Central memory CD4-positive, alpha-beta T cell (primary cell): ENCODE measurements at places on chromosomes 16 and 17.

DNA sequence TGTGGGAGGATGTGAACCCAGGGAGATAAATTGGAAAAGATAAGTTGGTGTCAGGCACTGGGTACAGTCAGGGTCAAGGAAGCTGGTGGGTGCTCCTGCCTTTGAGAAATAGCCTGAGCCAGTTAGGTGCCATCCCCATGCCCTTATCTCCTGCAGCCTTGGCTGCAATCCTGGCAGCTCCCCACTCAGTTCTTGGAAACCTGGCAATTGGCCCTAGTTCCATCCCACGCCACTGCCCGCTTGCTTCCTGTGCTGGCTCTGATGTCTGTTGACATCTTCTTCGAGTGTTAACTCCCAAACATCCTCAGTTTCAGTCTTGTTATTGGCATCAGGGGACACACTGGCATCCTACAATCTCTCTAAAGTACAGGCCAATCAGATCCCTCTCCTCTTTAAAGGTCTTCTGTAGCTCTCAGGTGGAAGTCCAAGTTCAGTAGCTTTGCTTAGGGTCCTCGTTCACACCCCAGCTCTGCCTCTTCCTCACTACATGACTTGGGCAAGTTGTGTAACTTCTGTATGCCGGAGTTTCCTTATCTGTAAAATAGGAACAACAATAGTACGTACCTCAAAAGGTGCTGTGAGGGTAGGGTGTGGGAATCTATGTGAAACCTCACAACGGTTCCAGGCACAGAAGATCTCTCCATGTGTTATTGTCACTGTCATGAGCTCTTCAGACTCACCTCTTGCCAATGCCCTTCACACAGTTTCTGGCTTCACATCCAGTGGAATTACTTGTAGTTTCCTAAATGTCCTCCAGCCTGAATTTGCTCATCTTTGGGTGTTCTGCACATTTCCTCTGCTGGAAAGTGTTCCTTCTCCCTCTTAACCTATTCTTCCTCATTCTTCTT, 13.5 kb upstream of the PRKAR1A start:
- DNase-seq: no peak

DNA sequence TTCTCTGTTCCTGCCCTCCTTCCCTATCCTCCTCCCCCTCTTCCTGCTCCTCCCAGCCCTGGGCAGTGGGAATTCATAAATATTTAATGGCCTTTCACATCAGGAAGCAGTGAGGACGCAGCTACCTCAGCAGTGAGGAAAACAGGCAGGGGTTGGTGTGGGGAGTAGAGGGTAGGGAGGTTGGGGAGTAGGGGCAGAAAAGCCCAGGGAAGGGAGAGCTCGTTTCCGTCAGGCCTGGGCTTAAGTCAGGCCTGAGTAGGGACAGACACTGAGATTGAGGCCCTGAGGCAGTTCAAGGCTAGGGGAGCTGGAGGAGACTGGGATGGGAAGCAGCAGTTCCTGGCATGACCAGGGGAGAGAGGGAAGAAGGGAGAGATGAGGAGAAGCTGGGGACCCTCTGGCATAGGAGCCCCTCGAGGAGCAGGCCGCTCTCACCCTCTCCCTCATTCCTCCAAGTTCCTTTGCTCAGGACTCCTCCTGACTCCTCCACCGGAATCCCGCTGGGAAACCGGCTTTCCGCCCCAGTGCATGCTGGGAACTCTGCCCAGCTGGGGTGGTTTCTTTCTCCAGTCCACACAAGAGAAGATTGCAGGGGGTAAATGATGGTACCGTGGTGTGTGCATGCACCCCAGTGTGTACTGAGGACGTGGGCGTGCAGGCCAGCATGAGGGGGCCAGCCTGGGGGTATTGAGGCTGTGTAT, 6.2 kb downstream of the SAMD14 start:
- no peak for DNase-seq

- DNase-seq: no peak
Measured at GRCh38 chr17:81002409-81003361, 11.0 kb downstream of the CHMP6 start.

GRCh38 chr17:21250854-21251253, 2.4 kb downstream of the NATD1 start:
- DNase-seq: no peak

DNA sequence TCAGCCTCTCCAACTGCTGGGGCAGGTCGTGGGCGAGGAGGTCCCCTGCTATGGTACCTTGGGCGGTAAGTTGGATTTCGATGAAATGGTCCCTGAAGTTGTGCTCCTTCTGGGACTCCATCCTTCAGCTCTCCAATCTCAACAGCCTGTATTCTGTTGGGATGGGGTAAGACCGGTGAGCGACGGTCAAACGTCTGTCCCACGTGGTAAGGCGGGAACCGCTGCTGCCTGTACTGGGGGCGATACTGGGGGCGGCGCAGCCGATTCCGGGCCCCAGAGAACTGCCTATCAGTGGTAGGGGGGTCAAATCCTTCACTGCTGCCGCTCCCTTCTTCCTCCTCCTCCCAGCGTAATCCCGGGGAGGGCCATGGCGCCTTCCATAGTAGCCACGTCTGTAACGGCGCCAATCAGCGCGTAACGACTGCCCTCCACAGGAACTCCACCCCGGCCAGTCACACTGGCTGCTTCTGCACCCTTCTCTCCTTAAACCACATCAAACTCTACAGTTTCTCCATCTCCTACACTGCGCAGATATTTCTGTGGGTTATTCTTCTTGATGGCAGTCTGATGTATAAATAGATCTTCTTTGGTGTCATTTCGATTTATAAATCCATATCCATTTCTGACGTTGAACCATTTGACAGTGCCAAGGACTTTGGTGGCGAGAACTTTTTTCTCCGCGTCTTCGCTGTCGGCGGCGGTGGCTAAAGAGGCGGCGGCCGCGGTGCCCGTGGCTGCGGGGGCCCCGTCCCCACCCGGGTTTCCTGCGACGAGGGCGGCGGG, 41.1 kb downstream of the AHSP start:
- no peak for DNase-seq
